Dermis blood vessel endothelial cell (primary cell): ENCODE measurements at places on chromosomes 6 and 20. TPM values are rescaled to one million over a fixed set of nuclear protein-coding genes. Genes with fewer than 3 reads are reported as not detected.
A peak's percentile ranks its signal among the peaks of the same experiment; 100 is the strongest.

TGM3 gene
- total RNA-seq, result not detected in 2 replicates

FERMT1 gene
- under 0.01 and 0.28 TPM in 2 replicates for total RNA-seq

LY6G6F gene
- total RNA-seq, result not detected in 2 replicates

ENPP3 gene
- 0.19 and 0.85 TPM in 2 replicates for total RNA-seq

DNA sequence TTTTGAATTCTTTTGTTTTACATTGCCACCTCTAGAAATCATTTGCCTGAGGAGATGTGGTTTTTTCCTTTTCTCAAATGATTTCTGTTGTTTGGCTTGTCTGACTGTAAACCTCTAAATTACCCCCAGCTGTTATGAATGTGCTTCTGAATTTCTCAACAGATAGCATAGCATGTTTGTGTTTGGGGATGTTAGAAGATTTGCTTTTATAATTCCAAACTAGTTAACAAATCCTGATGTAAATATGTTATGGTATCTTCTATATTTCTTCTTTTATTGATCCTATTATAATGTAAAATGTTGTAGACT is 31.6 kb upstream of the EZR start:
- no peak for DNase-seq

GTF2H4 gene
- total RNA-seq, result 16.2 and 26.4 TPM in 2 replicates

- DNase-seq, result peak; percentile 17
These were observed 88.3 kb upstream of the NT5E start for GRCh38 chr6:85361643-85362014.

GRCh38 chr20:5719861-5720403 is 30.3 kb upstream of the SHLD1 start:
- DNase-seq, result peak; percentile 41

- DNase-seq, result peak; percentile 8
These were observed 238.5 kb downstream of the ZFAND3 start for GRCh38 chr6:38057994-38058393.

KIAA0408 gene
- total RNA-seq, result under 0.01 TPM in 1 of 2 replicates, not detected in the other

DNA sequence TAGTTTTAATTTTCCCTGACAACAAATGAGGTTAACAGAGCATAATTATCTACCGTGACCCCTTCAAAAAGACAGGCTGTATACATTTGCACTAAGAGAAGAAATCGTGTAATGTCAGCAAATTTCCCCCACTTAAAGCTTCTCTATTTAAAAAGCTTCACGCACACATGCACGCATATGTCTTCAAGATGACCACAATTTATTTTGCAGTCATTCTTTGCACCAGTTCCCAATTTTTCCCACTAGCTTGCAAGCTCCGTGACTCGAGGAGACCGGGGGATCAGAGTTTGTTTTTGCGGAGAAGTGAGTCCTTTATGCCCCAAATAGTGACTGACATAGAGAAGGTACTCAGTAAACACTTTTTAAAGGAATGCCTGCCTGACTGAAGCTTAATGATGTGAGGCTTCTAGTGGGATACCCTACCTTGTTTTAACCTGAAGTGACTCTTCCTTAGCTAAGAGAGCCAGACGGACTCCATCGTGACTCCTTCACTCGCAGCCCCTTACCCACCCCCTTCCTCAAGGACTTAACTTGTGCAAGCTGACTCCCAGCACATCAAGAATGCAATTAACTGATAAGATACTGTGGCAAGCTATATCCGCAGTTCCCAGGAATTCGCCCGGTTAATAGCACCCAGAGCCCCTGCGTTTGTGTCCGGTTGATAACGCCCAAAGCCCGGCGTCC is 9.3 kb upstream of the NQO2 start:
- peak; percentile 58 for DNase-seq

GRCh38 chr20:59101961-59102360 is 59.4 kb upstream of the PRELID3B start:
- no peak for DNase-seq

PCK1 gene
- total RNA-seq, result not detected in 2 replicates

DNA sequence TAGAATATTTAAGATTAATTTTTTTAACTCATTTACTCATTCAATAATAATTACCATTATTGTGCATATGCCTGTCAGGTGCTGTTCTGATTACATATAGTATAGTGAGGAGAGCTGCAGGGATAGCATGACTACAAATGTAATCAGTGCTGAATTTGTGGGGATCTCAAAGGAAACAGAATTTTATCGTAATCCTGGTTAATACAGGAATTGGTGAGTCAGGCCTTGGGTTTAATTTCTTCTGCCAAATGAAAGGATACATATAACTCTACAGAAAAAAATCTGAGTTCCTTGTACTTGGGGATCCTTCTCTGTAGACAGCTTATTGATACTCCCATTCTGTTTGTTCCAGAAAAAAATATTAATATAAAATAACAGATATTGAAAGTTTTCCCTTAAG is 297.2 kb downstream of the GJA1 start:
- DNase-seq, result peak; percentile 49

DNA sequence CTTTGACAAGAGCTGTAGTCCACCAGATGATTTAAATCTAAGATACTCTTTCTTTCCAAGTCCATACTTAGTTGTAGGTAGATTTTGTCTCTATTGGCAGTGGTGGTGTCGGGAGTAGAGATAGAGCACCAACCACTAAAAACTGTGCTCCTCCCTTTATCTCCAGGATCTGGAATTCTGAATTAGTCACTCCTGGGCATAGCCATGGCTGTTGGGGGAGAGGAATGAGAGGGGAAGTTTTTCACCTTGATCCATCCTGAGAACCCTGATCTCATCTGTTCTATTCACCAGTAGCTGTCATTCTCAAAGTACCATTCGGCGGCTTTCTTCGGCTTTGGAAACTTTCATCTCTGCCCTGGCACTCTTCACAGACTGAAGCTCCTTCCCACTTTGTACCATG is 35.6 kb upstream of the NKX2-4 start:
- no peak for DNase-seq

GRCh38 chr20:17956099-17956685 is 12.4 kb downstream of the SNX5 start:
- no peak for DNase-seq

PGC gene
- total RNA-seq, result not detected in 2 replicates

DNA sequence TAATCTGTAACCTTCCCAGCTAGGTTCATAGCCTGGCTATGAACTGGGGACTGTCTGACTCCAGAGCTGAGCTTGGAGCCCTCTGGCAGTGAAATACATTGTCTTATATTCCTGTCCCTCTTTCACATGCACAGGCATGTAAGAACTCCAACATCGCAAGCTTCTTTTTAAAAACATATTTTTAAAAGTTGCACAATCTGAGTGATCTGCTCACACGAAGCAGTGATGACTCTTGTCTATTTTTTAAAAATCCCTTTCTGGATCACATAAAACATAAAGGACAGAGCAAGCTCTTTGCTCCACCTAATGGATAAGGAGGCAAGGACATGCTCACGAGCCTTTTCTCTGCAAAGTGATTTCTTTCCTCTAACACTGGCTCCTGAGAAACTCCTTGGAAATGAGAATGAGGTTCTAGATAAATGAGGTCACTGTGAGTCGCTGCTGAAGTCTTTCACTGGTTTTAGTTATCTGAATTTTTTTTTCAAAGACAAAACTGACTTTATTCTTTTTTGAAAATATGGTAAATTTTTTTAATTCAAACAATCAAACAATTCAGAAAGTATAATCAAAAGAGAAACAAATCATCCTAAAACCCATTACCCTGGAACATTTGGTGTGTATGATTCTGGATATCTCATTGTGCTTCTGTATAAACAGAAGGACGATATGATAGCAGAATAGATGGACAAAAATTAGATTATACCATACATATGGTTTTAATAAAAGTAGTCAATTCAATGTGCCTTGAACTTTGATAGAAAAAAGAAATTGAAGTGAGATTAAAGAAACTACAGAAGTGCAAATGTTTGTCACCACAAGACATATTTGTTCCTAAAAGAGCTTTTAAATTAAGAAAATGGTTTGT is 30.8 kb downstream of the IL20RA start:
- DNase-seq, result peak; percentile 54

DNA sequence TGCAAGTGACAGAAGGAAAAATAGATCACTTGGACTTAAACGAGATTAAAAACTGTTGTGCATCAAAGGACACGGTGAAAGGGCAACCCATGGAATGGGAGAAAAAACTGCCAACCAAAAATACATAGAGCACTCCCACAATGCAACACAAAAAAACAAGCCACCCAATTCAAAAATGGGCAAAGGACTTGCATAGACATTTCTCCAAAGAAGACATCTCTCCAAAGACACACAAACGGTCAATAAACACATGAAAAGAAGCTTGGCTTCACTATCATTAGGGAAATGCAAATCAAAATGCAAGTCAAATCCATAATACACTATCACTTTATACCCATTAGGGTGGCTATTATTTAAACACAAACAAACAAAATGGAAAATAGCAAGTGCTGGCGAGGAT is 45.0 kb downstream of the PXDC1 start:
- DNase-seq, result no peak

DNA sequence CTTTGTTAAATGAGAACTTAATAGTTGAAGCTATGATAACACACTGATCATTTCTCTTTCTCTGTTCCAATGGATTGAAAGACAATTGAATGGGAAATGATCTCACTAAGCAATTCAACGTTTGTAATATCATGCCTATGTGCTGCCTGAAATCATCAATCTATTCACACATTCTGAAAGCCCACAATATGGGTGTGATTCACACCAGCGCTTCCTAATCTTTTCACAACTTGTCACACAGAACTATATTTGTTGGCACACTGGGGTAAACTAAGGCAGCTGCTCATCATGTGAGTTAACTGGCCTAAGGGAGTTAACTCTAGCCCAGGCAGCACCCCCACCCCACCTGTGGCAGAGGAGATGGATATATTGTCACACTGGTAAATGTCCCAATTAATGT is 37.1 kb upstream of the UTRN start:
- peak; percentile 27 for DNase-seq

- no peak for DNase-seq
These were observed 20.4 kb downstream of the SNPH start for GRCh38 chr20:1286267-1287024.
